ENCODE measurements at places on chromosomes 5 and 9. TPM values are rescaled to one million over a fixed set of nuclear protein-coding genes. Genes with fewer than 3 reads are reported as not detected.

- no peaks in the 10 kb centered on the region for H3K36me3 ChIP-seq
- H3K27me3 ChIP-seq, result no peaks in the 10 kb centered on the region
- no peak overlapping the region for H3K4me3 ChIP-seq
- no peak for DNase-seq
Measured at GRCh38 chr9:134377976-134378375, 51.7 kb downstream of the RXRA start.

DNA sequence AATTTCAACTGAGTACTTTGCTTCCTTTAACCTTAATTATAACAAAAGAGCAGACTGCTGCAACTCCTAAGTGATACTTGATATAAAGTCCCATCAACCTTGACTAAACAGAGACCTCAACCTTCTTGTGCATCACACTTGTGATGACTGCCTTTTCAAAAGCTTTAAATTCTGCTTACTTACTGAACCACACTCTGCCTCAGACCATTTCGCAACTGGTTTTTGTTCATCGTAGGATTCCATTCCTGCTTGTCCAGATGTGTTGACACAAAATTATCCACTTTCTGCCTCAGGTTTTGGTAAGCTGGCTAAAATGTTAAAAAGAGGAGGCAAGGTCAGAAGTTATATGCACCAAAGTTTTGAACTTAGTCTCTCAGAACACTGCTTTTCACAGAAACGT lies 3.5 kb downstream of the BOD1 start:
- H3K27ac ChIP-seq, result no peak overlapping the region
- no peak for DNase-seq
- no peaks in the 10 kb centered on the region for H3K27me3 ChIP-seq
- H3K4me1 ChIP-seq, result peaks cover 19% of the 10 kb centered on the region
- no peaks in the 10 kb centered on the region for H3K36me3 ChIP-seq
- no peak overlapping the region for H3K4me3 ChIP-seq

DNA sequence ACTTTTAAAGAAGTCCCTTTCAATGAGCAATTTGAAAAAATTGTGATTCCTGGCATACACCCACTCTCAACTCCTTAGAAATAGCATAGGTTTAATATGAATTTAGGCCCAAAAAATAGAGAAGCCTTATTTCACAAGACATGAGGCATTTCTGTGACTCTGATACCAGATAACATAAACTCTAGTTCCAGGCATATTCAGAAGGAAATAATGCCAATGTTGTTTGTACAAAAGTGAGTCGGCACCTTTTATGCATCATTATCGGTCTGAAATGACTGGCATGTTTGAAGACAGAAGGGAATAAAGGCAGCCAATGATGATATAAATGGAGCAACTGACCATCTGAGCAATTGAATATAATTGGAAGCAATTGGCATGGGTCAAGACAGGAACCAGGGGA lies 19.4 kb upstream of the RECK start:
- no peaks in the 10 kb centered on the region for H3K4me1 ChIP-seq
- no peak for DNase-seq
- no peaks in the 10 kb centered on the region for H3K27me3 ChIP-seq
- H3K36me3 ChIP-seq, result no peaks in the 10 kb centered on the region

GRCh38 chr5:59266410-59266809 lies 627.1 kb downstream of the PDE4D start:
- H3K27me3 ChIP-seq, result no peaks in the 10 kb centered on the region
- no peak for DNase-seq
- no peak overlapping the region for H3K27ac ChIP-seq

GRCh38 chr5:83595217-83595616 lies 123.7 kb downstream of the VCAN start:
- no peak overlapping the region for H3K27ac ChIP-seq
- DNase-seq, result no peak
- no peaks in the 10 kb centered on the region for H3K27me3 ChIP-seq
- H3K4me1 ChIP-seq, result no peaks in the 10 kb centered on the region

GRCh38 chr5:2929779-2930178 lies 178.3 kb upstream of the IRX2 start:
- no peak overlapping the region for H3K4me3 ChIP-seq
- no peak overlapping the region for H3K27ac ChIP-seq
- DNase-seq, result no peak
- H3K27me3 ChIP-seq, result no peaks in the 10 kb centered on the region
- no peaks in the 10 kb centered on the region for H3K36me3 ChIP-seq

- H3K27ac ChIP-seq, result no peak overlapping the region
- H3K4me1 ChIP-seq, result peaks cover 6% of the 10 kb centered on the region
- H3K4me3 ChIP-seq, result no peak overlapping the region
- H3K27me3 ChIP-seq, result no peaks in the 10 kb centered on the region
Measured at GRCh38 chr5:32202394-32202793, 28.3 kb upstream of the GOLPH3 start.

The KLF4 gene
- 120 TPM for total RNA-seq

The GNG10 gene
- 53.4 TPM for total RNA-seq

- H3K27me3 ChIP-seq, result no peaks in the 10 kb centered on the region
- H3K4me1 ChIP-seq, result no peaks in the 10 kb centered on the region
- no peak overlapping the region for H3K4me3 ChIP-seq
- no peak overlapping the region for H3K27ac ChIP-seq
Measured at GRCh38 chr5:127571314-127572131, 54.1 kb downstream of the PRRC1 start.

- no peak overlapping the region for H3K27ac ChIP-seq
- no peaks in the 10 kb centered on the region for H3K4me1 ChIP-seq
- no peaks in the 10 kb centered on the region for H3K27me3 ChIP-seq
Measured at GRCh38 chr5:1756481-1756880, 43.2 kb downstream of the MRPL36 start.

All from tibial nerve (tissue), 4 donors.